ENCODE measurements at places on chromosomes 4 and X.

GRCh38 chr4:11428231-11428898, at the start of gene HS3ST1:
HS3ST1 (minus strand) TSS chr4:11428894; CDS start chr4:11400005, 28,889 bp downstream.
- DNase-seq: no peak

DNA sequence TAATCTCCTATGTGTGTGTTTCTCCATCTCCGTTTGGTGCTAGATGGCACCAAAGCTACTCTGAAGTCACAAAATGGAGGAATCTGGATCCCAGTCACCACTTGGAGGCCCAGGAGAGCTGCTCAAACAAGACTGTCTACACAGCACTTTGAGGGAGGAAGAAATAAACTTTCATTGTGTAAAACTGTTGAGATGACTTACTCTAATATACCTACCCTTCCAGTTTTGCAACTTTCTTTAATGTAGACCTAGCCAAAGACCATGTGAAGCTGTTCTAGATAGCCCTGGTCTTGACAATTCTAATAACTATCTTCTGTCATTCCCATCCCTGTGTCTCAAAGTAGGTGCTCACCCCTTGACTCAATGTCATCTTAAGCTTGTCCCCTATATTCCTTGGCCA, 52.8 kb upstream of the TAB3 start:
- no peak for DNase-seq

GRCh38 chr4:146294776-146295175, 80.4 kb downstream of the REELD1 start:
- no peak for DNase-seq

- no peak for DNase-seq
Measured at GRCh38 chr4:141328560-141329173, 108.0 kb downstream of the ZNF330 start.

DNA sequence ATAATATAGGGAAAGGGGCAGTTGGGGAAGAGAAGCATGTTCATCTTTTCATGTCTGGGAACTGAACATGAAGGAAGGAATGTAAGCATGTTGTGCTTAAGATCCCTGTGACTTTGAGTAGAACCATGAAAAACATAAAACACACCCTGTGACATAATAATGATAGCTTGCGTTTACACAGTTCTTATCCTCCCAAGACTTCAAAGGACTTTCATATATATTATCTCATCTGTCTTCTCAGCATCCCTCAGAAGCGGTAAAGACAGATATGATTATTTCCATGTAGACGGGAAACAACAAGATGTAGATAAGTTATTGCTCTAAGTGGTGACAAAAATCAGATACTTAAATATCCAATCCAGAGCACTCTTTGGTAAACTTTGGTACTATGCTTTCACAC, 3.3 kb upstream of the SH3RF1 start:
- DNase-seq: no peak

GRCh38 chr4:1193206-1194009, 21.0 kb upstream of the SPON2 start:
- DNase-seq: no peak

DNA sequence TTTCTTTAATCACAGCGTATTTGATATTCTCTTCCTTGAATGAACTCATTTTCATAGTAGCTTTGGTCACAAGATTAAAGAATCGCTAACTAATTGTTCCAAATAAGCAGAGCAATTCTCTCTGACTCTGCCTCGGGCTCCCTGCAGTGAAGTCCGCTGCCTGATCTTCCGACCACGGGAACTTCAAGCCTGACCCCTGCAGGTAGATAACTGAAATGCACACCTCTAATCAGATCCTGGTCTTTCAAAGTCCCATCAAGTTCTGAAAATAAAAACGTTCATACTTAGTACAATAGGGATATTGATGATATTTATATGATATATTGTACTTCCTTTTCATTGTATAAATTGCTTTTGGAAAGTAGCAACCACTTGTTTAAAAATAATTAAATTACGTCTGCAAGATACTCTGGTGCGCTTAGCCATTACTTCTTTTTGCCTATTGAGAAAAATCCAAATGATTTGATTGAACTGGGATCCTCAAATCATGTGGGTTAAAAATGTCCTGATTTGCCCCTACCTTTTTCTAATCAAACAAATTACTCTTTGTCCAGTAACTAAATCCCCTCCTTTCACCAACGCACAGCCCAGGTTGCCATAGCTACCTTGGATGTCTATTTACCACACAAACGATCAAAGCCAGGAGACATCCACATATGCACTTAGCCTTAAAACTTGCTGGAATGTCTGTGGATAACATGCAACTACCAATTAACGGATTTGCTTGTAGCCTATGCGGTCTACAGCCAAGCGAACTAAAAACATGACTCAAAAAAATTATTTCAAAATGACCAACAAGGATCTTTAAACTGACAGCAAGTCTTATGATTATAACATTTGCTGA, 4.2 kb downstream of the MID1 start:
- peak; percentile 82 for DNase-seq

DNA sequence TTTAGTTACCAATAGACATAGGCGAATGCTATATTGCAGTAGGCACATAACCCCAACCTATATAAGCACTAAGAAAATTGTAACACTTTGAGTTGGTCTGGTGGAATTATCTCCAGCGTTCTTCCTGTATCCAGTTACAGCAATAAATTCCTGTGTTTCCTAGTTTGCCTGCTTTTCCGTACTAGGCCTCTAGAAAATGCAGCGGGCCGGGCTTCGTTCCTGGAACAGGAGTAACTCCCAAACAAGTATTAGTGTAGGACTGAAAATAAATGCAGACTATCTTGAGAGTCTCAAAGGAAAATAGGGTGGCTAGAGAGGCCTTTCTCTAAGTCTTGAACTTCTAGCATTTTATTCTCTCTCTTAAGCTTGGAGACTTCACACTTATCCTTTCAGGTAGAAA, 159.8 kb downstream of the OR13H1 start:
- DNase-seq: no peak

DNA sequence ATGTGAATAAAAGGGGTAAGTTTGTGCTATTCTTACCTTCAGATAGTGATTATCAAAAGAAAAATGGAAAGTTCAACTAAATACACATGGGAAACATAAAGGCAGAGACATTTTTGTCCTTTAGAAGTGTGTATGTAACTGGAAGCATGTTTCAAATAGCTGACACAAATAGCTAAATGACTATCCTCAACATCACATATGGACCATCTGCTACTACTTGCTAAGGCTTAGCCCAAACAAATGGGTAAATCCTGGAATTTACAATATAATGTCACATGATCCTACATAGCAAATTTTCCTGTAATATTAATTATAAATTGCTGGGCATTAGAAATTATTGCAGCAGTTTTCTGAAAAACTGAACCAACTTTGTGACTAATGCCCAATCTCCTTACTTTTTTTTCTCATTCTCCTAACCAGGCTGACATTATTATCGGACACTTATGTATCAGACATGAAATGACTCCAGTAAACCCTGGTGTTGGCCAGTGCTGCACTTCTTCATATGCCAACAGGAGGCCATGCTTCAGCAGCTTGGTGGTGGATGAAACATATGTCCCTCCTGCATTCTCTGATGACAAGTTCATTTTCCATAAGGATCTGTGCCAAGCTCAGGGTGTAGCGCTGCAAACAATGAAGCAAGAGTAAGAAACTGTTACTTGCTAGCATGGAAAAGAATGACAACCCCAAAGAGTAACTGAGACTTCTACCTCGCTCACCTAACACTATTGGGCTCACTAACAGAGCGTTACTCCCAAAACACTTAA, 16.1 kb downstream of the AFP start:
- DNase-seq: no peak

DNA sequence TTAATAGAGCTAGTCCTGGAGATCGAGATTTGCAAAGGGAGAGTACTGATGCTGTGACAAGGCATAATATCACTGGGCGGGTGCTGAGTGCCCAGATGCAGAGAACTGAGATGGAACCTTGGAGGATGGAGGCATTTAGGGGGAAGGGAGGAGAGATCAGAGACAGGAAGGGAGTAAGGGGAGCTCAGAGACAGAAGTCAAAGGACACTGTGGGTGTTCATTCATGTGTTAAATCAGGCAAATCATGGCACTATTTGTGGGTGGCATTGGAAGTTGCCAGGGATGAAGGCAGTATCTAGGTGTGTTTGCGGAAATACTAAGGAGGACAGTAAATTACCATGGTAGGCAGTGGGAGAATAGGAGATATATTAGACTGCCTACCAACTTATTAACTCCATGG, 135.0 kb downstream of the RBM46 start:
- DNase-seq: no peak

DNA sequence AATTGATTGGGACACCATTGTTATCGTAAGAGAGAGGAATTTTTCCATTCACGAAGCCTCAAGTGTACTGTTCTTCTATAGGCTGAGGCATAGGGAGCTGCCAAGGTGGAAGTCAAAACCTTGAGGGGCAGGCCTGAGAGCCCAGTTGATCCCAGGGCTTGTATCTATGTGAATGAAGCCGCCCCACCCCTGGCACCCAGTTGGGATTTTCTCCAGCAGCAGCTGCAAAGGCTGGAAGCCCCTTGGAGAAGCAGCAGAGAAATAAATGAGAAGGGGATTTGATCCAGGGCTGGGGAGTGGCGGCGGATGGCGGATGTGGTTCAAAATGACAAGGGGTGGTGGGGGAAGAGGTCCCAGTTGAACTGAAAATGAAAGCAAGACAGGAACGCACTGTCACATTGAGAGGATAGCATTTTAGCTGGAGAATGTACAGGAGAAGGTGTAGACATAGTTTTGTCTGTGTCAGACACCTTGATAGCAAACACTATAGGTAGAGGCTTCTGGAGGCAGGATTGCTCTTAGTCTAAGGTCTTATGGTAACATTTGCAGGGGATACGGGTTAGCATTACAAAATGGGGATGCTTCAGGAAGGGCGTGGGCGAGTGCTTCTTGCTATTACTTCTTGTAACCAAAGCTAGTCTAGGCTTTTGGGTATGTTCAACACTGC, 32.6 kb downstream of the DOCK11 start:
- DNase-seq: no peak

DNA sequence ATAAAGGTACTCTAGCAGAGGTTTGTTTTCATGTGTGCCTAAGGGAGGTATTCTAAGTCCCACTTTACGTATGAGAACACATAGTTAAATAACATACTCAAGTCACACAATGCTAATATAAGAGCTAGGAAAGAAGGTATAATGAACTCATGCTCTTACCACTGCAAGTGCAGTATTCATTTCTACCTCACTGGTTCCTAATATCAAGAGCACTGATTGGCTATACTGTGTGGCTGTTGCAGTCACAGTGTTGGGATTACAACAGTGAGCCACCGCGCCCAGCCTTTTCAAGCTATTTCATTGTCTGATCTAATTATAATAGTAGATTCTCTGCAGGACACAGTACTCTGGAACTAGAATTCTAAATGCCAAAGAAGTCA, 84.0 kb downstream of the PDS5A start:
- DNase-seq: no peak

- no peak for DNase-seq
Measured at GRCh38 chr4:4422856-4423499, 36.1 kb downstream of the NSG1 start.

DNA sequence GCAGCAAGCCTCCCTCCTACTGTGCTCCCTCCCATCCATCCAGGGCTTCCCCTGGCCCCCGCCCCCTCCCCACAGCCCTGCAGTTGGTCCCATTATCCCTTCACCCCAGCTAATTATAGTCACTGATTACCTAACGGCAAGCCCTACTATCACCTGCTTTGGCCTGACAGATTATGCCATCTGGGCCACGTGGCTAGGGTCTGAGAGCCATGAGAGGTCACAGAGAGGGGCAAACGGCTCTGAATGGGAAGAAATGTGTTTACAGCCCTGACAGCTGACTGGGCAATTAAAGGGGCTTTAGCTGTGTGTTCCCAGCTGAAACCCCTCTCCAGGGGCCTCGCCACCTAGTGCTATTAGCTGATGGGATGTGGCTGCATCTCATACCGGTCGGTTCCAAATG, 134.4 kb upstream of the CPEB2 start:
- DNase-seq: no peak

DNA sequence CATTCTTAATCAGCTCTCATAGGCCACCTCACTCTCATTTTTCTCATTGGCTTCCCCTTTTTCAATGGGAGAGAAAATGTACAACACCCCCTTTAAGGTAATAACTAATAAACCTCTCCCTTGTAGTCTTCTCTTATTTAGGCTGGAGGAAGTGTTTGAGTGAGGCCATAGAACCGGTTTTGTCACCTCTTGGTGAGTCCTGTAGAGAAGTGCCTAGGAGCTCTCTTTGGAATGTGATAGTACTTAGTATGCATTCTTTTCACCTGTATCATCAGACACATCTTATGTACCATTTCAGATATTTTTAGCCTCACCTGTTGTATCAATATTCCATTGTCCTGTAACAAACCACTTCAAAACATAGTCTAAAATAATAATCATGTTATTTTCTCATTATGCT, 3.5 kb upstream of the TAB3 start:
- DNase-seq: no peak

DNA sequence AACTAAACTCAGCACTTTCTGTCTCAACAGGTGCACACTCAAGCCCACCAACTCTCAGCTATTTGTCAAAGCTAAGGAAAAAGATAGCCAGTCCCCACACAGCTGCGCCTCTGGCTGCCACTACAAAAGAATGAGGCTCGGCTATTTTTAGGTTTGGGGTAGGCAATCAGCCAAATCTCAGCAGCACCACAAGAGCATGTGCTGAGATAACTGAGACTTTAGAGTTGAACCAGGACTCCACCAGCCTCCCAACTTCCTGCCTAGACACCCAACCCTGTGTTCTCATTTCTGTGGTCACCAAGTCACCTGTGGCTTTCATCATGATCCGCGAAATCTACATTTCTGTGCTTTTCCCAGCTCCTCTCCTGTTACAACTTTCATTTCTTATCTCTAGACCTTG, 28.0 kb downstream of the DMD start:
- peak; percentile 87 for DNase-seq

DNA sequence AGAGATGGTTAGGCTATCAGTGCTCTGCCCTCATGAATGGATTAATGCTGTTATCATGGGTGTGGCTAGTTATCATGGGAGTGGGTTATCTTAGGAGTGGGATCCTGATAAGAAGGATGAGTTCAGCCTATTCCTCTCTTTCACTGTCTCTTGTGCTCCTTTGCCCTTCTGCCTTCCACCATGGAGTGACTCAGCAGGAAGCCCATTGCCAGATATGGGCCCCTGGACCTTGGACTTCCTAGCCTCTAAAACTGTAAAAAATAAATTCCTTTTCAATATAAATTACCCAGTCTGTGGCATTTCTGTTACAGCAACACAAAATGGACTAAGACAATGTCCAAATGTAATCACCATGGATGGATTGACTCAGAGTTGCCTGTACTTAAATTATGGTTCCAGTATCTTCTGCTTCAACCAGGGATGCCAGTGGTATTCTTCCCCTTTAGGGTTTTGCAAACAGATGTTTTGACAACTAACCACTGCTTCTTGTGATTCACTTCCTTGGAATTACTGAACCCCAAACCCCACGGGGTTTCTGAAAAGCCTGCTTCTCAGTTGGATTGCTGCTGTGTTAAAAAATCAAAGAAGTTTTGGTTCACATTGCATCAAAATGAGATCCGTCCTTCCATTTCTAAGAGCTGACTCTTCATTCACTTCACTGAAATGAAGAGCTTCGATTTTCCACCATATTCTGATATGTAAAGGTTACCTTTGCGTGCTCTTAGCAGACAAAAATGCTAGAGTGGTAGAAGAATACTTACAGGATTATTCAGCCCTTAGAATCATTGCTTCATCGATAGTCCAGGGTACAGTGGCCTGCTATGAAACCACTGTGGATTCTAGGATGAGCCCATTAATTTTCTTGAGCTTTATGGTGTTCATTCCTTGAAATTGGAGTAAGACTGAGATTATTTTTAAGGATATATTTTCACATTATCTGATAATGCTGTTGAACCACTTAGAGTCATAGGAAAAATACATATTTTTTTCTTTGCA, 107.7 kb downstream of the FRMPD4 start:
- DNase-seq: peak; percentile 47

GRCh38 chr4:182862141-182862875, 54.9 kb downstream of the DCTD start:
- DNase-seq: no peak

All from choroid plexus epithelial cell (primary cell).